Ureter (tissue), 1 donor: ENCODE measurements at places on chromosomes 7 and 10. TPM values are rescaled to one million over a fixed set of nuclear protein-coding genes. Genes with fewer than 3 reads are reported as not detected.

Gene UPK3B
- total RNA-seq = 111 TPM

Gene CXCL12
- total RNA-seq = 73.1 TPM

Gene CCDC71L
- 19.4 TPM for total RNA-seq

Gene SORCS3
- total RNA-seq = not detected

Gene LRRC18
- not detected for total RNA-seq
